Activated B cell treated with CpG ODN at 0.5 μM for 24 hours (primary cell): ENCODE measurements at places on chromosomes 1 and 21.
A peak's percentile ranks its signal among the peaks of the same experiment; 100 is the strongest.

- DNase-seq, result no peak
Observed at GRCh38 chr1:150995460-150995859, 11.2 kb downstream of the MINDY1 start.

GRCh38 chr21:26550326-26550725 is 22.8 kb downstream of the CYYR1 start:
- DNase-seq, result no peak

DNA sequence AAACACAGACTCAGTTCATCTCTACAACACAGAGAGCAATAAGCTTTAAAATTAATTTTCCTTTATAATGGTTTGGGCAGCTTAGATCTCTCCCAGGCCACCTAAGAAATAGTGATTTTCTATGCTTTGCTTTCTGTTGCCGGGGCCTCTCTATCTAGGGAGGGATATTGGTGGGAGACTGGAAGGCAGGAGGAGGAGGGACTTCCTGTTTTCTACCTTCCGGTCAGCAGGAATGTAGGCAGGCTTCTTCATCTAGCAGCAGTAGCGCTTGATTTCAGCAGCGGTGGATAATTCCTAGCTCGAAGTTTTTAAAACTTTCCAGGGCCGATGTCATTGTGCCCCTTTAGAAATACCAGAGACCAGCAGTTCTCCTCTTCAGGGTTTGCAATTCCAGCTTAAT is 5.1 kb upstream of the DESI2 start:
- no peak for DNase-seq

- no peak for DNase-seq
Observed at GRCh38 chr1:184405801-184406142, 18.9 kb downstream of the C1orf21 start.

DNA sequence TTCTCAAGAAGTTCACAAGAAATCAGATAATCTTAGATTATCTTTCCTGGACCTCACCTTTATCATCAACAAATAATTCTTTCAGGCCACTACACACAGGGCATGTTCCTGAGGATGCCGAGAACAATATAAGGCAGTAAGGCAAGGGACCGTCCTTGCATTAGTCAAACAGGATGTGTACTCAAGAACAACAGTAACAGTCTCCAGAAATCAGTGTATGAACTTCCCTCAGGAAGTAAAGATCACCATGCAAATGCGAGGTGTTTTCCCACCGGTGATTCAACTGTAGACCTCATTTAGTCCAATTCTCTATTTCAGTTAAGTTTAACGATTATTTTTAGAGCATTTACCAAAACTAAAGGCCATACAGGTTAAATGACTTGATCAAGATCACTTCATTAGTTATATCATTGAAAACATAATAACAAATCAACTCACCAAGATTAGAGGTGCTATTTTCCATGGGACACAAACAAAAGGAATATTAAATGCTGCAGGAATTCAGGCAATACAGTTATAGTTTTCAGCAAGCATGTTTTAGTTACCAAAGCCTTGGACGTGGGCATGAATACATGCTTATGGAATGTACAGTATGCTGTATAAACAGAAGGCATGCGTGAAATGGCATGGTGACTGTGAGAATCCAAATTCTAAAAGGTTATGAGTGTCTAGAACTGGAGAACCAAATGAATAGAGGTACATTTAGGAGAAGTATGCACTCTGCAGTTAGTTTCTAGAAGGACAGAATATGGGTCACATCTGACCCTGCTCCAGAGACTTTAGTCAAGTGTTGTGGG is 145.2 kb downstream of the TNR start:
- no peak for DNase-seq

DNA sequence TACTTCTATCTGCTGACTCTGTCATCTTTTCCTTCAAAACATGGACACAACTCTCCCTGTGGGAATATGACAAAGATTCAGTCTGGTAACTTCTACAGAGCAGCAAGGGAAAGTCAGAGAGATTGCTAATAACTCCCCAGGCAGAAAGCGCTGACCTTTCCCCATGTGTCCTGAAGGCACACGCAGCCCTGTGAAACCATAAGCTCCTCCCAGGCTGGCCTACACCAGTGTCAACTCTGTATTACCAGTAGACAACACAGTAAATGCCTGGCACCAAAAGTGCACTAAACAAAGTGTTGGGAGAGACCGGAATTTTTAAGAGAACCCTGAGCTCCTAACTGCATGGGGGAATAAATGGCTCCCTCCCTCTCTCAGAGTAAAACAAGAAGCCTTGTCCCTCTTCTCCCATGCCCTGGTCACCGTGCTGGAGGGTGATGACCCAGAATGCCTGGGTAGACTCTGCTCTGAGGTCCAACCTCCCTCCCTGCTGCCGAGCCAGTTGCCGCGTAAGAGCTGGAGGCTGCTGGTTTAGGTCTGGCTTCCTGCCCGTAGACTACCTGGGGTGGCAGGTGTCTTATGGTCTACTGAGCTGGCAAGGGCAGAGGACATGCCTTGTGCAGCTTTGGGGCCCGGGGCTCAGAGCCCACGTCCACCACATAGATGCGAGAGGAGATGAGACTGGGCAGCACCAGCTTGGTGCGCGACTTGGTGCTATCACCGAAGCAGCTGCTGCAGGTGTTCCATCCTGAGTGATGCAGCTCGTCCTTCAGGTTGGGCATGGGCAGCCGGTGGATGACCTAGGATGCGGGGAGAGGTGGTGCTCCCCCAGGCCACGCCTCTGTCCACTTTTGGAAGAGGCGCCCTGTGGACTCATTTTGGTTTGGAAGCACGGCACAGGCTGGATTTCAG is 3.9 kb downstream of the SELENBP1 start:
- no peak for DNase-seq

- DNase-seq, result no peak
Observed at GRCh38 chr1:77706321-77706720, 23.9 kb upstream of the ZZZ3 start.

DNA sequence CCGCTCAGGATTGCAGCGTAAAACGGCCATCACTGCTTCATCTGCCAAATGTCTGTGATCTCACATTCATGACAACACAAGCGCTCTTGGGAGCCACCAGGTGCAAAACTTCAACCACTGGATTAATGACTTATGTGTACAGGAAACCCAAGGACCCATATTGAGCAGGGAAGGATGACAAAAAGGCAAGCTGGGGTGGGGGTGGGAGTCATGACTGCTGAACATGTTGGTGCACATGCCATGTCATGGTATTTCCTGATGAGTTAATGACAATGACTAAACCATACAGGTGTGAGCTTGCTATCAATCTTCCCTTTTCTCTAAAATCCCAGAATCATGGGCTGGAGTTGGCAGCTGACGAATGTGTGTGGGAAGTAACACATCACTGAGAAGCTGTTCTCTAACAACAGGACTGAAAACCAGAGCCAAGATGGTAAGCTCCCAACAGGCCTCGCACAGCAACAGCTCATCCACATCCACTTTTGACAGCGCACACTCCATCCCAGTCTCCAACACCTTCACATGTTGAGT is 3.1 kb upstream of the SH2D5 start:
- no peak for DNase-seq

- no peak for DNase-seq
Observed at GRCh38 chr1:201327687-201328240, 44.5 kb downstream of the PKP1 start.

DNA sequence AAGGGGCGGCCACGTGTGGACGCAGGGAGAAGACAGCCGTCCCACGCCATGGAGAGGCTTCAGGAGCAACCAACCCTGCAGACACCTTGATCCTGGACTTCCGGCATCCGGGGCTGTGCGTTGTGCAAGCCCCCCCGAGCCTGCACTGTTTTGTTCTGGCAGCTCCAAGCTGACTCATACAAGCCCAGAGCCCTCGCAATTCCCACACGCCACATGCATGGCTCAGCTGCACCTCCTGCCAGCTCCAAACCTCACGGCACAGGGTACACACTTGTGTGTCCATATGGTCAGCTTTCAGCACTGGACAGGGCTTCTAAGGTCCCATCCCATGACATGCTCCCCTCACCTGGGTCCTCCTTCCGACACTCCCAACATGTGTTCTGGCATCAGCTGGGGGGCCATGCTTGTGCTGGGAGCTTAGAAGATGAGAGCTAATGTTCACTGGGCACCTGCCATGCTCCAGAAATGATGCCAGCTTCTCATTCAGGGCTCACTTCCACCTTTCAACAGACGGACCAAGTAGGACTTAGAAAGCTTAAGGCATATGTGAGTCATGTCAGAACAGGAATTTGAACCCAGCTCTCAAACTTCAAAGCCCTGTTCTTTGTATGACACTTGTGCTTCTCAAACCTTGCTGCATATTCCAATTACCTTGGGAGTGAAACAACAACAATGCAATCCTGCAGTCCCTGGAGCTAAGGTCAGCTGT is 137.3 kb downstream of the PGBD5 start:
- DNase-seq, result no peak

DNA sequence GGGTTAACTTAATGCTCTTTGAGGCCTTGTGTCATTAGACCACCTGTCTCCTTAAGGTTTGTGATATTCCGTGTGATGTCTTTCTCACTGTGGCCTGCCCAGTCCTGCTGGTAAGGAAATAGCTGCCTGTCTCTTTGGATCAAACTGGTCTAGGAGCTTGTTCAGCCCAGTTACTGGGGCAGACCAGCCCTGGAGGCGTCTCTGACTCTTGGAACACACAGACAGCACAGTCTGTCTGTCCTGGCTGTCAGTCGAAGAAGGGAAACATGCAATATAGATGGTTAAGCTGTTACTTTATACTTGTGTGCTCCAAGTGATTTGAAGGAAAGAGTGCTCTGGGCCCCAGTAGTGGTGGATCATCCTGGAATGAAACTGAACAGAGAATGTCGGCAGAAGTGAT is 20.4 kb downstream of the PBX1 start:
- no peak for DNase-seq

DNA sequence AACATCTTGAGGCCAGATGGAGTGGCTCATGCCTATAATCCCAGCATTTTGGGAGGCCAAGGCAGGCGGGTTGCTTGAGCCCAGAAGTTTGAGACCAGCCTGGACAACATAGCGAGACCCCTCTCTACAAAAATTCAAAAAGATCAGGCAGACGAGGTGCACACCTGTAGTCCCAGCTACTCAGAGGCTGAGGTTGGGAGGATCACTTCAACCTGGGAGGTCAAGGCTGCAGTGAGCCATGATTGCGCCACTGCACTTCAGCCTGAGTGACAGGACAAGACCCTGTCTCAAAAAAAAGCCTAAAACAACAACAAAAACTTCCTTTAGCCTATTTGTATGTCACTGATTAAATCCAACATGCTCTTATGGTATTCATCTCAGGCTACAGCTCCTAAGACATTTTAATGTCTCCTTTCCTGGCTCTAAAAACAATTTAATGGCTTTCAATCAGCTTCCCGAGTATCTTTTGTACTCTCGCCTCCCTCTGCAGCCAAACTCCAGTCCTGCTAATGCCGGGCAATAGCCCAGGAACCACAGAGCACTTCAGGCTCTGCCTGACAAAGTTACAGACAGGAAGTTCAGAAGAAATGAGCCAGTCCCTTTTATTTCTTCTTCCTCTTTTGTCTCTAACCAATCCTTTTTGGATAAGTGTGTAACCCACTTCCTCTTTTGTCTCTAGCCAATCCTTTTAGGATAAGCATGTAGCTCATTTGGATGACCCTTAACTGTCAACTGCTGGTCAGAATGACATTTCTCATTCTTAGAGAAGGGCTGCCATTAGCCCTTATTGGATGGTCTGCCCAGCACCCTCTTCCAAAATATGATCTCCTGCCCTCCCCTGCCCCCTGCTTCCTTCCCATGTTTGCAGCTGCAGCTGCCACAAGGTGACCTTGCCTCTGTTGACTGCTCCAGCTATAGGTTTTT is 6.6 kb upstream of the DOP1B start:
- DNase-seq, result no peak

DNA sequence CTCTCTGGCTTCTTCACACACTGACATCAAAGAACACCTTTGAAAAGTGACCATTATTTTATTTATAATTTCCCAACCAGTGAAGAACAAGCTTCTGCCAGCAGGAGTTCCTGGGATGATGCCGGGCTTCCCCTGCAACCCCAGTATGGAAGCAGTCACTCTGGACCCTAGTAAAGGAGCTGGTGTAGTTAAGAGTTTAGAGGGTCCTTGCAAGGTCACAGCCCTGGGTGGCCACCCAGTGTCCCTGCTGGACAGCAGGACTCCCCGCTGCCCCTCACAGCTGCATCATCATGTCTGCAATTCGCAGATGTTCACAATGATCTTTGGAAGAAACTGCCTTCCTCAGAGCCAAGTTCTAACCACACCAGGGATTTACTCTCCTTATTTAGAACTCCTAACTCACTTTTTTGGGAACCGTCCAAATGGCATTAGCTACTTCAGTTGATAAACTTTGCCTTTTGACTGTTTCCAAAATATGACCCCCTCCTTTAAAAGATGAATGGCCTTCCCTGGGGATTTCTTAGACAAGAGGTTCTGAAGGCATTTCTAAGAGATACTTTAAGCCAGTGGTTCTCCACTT is 90.6 kb downstream of the HIVEP3 start:
- no peak for DNase-seq

DNA sequence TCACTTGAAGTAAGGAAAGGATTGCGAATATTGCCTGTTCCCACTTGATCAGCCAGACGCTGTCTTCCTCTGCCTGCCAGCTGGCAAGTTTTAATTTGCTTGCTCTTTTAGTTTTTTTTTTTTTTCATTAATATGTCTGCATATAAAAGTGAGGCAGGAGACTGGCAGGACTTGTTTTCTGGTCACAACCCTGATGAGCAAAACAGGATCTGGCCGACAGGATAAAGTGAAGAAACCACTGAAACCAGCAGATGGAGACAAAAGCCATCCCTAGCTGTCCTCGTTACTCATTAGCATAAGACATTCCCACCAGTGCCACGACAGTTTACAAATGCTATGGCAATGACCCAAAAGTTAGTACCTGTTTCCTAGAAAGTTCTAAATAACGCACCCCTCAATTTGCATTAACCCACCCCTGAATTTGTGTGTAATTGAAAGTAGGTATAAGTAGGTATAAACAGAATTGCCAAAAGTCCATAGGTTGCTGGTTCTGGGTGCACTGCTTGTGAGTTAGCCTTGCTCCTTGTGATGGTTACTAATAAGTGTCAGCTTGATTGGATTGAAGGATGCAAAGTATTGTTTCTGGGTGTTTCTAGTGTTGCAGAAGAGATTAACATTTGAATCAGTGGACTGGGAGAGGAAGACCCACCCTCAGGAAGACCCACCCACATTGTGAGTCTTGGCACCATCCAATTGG is 60.8 kb downstream of the ZNF684 start:
- no peak for DNase-seq

GRCh38 chr1:179080866-179081686 is 794 bp upstream of the TOR3A start:
- peak; percentile 61 for DNase-seq

GRCh38 chr1:18723701-18724411 is 93.2 kb downstream of the PAX7 start:
- no peak for DNase-seq

- no peak for DNase-seq
Observed at GRCh38 chr1:62294261-62294660, 25.0 kb downstream of the KANK4 start.

GRCh38 chr1:147800804-147801203 is 40.4 kb upstream of the GJA5 start:
- no peak for DNase-seq

GRCh38 chr1:20611652-20612051 is 21.6 kb upstream of the PINK1 start:
- DNase-seq, result no peak
